Psoas muscle (tissue), 8 donors: ENCODE measurements at places on chromosomes 4 and X. TPM values are rescaled to one million over a fixed set of nuclear protein-coding genes. Genes with fewer than 3 reads are reported as not detected.

DNA sequence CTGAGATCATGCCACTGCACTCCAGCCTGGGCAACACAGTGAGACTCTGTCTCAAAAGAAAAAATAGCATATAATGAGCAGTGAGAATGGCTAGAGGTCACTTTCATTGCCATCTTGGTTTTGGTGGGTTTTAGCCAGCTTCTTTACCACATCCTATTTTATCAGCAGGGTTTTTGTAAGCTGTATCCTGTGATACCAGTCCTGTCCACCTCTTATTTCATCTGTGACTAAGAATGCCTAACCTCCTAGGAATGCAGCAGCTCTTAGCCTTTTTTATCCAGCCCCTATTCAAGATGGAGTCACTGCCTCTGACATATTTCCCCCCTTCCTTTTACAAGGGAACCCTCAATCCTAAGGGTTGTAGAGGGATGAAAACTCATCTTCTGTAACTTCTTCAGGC, 26.1 kb upstream of the IGFBP7 start:
- H3K27me3 ChIP-seq, result no peaks in the 10 kb centered on the region
- no peak overlapping the region for H3K27ac ChIP-seq
- H3K36me3 ChIP-seq, result no peaks in the 10 kb centered on the region

CPLX1 gene
- polyA plus RNA-seq, result 0.44 TPM

GRCh38 chr4:76831711-76832373, 66.1 kb downstream of the SOWAHB start:
- H3K36me3 ChIP-seq, result no peaks in the 10 kb centered on the region
- H3K27me3 ChIP-seq, result no peaks in the 10 kb centered on the region
- DNase-seq, result no peak
- no peak overlapping the region for H3K4me3 ChIP-seq

DNA sequence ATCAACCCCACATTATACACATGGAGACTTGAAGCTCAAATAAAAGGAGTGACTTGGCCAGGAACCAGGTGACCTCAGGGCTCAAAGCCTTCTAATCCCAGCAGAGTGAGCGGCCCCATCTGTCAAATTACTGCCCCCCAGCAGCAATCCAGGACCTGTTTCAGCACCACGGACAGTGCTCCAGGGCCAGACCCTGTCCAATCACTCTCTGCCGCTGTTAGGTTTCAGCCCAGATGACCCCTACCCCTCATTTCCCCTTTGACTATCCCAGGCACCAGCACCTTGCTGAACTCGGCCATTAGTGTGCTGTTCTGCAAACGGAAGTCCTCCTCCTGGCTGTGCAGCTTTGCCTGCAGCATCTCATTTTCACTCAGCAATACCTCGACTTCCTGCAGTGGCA, 5.1 kb downstream of the GRIPAP1 start:
- no peaks in the 10 kb centered on the region for H3K36me3 ChIP-seq
- H3K27ac ChIP-seq, result no peak overlapping the region
- H3K27me3 ChIP-seq, result no peaks in the 10 kb centered on the region
- no peak overlapping the region for H3K4me3 ChIP-seq

SLC10A6 gene
- polyA plus RNA-seq, result 0.30 TPM
